Right ventricle myocardium superior (tissue), 1 donor: ENCODE measurements at places on chromosomes 7 and 10. TPM values are rescaled to one million over a fixed set of nuclear protein-coding genes. Genes with fewer than 3 reads are reported as not detected.

The ZNF503 gene
- 6.8 TPM for total RNA-seq

The BLNK gene
- total RNA-seq, result 0.73 TPM

The GFRA1 gene
- 5.9 TPM for total RNA-seq

The GSTO2 gene
- total RNA-seq, result 1.0 TPM

The ZNF655 gene
- total RNA-seq, result 24.0 TPM

The CFAP69 gene
- 1.3 TPM for total RNA-seq

The INA gene
- total RNA-seq, result not detected

The PKD2L1 gene
- not detected for total RNA-seq

The CYP26C1 gene
- 0.05 TPM for total RNA-seq

The WNT2 gene
- total RNA-seq, result not detected

The TDRD1 gene
- total RNA-seq, result 5.8 TPM

The TUBAL3 gene
- total RNA-seq, result 0.11 TPM

The GSAP gene
- 8.0 TPM for total RNA-seq

The SLC26A4 gene
- 0.46 TPM for total RNA-seq

The DNMBP gene
- total RNA-seq, result 5.7 TPM

The ETV1 gene
- 25.7 TPM for total RNA-seq

The PNLIPRP1 gene
- total RNA-seq, result not detected

The TBATA gene
- not detected for total RNA-seq

The GOLGA7B gene
- total RNA-seq, result 0.11 TPM

The LIPF gene
- not detected for total RNA-seq
